ENCODE measurements at places on chromosomes 12 and 14. TPM values are rescaled to one million over a fixed set of nuclear protein-coding genes. Genes with fewer than 3 reads are reported as not detected.

FOXN4 gene
- 0.33 TPM for total RNA-seq

DAO gene
- total RNA-seq, result not detected

RERGL gene
- total RNA-seq, result not detected

ATF7IP gene
- total RNA-seq, result 26.2 TPM

KCNJ8 gene
- 0.42 TPM for total RNA-seq

RASSF9 gene
- 0.87 TPM for total RNA-seq

CMAS gene
- total RNA-seq, result 71.7 TPM

PYM1 gene
- total RNA-seq, result 94.2 TPM

ST8SIA1 gene
- total RNA-seq, result 1.7 TPM

CCDC184 gene
- total RNA-seq, result 0.07 TPM

TAS2R19 gene
- 0.62 TPM for total RNA-seq

SCFD1 gene
- total RNA-seq, result 84.7 TPM

PLEKHD1 gene
- 0.10 TPM for total RNA-seq

NAA25 gene
- 23.2 TPM for total RNA-seq

COCH gene
- total RNA-seq, result 11.4 TPM

TCL1A gene
- total RNA-seq, result 0.33 TPM

SIX6 gene
- 0.07 TPM for total RNA-seq

INHBE gene
- 9.6 TPM for total RNA-seq

PLD4 gene
- 0.11 TPM for total RNA-seq

ZCCHC8 gene
- 30.5 TPM for total RNA-seq

BHLHE41 gene
- 0.14 TPM for total RNA-seq

TMEM30B gene
- total RNA-seq, result 1.1 TPM

ZFHX2 gene
- total RNA-seq, result 2.2 TPM

Data from H7 (cell line).